Stimulated activated CD4-positive, alpha-beta T cell treated with anti-CD3 and anti-CD28 coated beads, TNF-alpha, amount 100 ng/mL, for 48 hours (primary cell): ENCODE measurements at places on chromosomes 7 and 10.

- DNase-seq: no peak
Observed at GRCh38 chr10:72935361-72935760, 19.2 kb downstream of the PLA2G12B start.

- no peak for DNase-seq
Observed at GRCh38 chr10:118966076-118966849, 63.3 kb upstream of the NANOS1 start.

DNA sequence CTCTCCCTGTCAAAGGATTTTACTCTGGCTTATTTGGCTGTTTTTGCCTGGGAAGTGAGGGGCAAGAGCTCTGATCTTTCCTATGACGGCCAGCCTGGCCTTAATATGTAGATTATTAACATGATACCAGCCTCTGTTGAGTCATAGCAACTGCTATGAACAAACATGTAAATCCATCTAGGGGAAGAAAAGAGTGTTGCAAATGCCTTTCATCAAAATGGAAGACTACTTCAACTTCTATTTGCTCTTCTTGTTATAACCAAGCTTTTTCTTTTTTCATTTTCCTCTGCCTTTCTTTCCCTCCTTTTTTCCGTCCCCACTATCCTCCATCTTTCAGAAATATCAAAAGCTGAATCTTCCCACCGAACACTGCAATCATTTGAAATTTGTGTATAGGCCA is 46.6 kb downstream of the BTRC start:
- DNase-seq: no peak

- DNase-seq: no peak
Observed at GRCh38 chr10:123570898-123571515, 95.1 kb upstream of the GPR26 start.

GRCh38 chr7:82615527-82615926 is 171.9 kb upstream of the CACNA2D1 start:
- DNase-seq: no peak

DNA sequence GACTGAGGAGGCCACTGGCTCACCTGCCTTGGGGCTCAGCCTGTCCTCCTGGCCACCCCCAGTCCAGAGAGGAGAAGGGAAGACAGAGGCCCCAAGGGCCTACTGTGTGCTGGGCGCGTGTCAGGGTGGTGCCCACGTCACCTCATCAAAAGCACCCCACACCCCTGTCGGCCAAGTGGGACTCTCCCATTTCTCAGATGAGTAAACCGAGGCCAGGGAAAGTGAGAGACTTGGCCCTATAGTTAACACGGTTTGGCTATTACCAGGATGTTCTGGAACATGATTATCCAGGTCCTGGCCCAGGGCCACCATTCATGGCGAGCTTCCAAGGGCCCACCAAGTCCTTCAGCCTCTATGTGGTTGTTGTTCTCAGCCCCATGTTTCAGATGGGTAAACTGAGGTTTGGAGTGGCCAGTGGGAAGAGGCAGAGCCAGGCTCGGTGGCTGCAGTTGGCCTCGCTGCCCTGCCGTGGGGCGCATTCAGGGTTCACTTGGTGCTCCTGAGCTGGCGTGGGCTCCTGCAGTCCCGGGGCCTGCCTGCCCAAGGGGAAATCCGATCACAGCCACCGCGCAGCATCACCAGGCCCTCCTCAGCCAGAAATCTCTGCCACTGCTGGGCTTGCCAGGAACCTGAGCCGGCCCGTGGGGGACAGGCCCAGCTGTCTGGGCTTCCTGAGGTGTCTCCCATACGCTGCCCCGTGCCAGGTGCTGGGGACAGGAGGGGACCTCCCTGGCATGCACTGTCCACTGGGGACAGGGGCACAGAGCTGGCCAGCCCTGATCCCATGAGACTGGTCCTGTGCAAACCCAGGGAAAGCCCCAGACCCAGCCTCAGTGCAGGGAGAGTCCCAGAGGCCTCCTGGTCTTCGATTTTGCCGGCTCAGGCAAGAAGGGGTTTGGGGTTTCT is 117.7 kb upstream of the TNRC18 start:
- no peak for DNase-seq

DNA sequence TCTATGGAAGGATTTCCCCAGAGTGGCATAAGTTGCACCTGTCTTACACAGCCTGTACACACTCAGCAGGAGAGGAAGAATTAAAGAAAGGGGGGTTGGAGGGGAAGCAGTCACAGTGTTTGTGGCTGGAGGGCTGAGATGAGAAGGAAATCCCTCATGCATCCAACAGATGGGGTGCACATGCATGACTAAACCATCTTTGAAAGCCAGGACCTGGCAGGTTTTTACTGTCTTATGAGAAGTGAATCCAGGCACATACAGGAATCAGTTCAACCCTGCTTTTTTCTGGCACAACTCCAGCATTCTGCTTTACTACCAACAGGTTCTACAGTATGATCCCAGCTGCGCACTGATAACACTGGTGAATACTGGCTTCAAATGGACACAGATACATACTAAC is 107.7 kb downstream of the CACNA2D1 start:
- DNase-seq: no peak

DNA sequence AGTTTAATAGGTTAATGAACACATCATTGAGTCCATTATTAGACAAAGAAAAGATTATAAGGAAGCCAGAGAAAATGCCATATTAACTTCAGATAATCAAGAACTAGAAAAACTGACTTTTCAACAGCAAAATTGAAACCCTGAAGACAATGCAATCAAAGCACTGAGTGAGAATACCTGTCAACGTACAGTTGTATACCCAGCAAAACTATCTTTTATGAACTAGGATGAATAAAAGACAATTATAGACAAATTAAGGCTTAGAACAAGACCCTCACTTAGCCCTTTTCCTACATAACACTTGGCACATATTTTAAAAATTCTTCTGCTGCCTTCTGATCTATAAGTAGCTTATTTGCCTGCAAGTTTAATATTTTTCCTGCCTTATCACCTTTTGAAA is 19.0 kb upstream of the DGKI start:
- no peak for DNase-seq
